NCI-H1092 treated with DMSO at 0.1 percent for 48 hours (cell line): ENCODE measurements at places on chromosomes 1 and 21.

DNA sequence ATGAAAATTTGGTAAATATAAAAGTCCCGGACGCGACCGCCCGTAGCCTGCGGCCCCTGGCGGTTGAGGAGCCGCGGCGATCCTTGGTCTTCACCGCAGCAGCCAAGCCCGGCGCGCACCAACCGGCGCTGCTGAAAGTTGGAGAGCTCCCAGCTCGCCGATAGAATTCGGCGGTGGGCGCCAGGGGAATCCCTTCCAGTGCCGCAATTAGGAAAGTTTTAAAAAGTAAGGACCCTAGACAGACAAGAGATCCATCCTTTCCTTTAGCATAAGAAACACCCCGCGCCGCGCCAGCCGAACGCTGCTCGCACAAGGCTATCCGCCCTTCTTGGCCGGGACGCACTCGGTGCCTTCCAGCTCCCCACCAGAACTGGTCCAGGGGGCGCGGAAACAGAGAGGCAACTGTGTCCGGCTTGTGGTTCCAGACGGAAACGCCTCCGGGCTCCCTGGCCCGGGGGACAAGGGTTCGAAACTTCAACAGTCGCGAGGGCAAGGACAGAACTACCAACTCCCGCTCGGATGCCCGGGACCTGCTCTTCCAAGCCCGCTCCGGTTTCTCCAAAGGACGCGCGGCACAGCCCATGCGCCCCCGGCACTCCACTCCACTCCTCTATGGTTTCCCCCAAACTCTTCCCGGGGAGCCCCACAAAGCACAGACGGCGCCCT, 1.7 kb downstream of the FAM78B start:
- DNase-seq: no peak

DNA sequence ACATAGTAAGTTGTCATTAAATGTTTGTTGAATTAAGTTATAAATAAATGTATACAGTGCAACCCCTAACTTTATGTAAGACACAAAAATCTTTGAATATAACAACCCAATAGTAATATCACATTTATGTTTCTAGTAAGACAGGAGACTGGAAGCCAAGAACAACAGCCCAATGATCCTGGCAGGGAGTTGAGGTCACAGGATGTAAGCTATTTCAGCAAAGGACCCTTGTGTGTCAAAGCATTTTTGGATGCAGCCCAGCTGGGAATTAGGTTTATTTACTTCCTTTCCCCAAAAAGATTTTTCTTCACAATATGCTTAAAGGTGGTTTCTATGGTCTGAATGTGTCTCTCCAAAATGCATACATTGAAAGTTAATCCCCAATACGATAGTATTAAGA, 34.0 kb upstream of the ABCA4 start:
- DNase-seq: no peak

GRCh38 chr1:184870319-184870718, 104.0 kb downstream of the NIBAN1 start:
- DNase-seq: no peak

DNA sequence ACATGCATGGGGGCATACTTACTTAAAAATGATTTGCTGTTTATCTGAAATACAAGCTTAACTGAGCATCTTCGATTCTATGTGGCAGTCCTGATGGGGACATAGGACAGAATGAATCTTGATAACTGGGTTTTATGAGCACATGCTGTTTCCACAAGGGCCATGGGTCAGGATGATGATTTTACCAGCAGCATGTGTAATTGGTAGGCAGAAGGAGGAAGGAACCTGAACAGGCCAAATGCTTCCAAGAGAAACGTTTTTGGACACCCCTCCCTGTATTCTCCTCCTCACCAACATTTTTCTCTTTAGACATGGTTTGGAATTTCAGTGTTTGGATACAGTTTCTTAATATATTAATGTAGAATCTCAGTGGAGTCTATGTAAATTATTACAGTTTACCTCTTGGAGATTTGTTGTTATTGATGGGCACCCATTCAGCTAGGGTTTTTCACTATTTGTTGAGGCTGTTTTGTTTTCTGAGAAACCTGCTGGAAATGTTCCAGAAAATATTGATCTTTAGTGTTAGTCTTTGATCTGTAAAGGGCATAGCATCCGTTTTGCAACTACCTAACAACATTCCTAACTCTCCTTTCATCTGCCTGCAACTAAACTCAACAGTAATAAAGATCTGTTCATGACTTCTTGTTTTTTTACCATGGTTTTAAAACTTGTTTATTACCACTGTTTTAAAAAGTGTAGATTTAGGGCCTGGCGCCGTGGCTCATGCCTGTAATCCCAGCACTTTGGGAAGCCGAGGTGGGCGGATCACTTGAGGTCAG, 42.0 kb downstream of the TBCE start:
- no peak for DNase-seq

DNA sequence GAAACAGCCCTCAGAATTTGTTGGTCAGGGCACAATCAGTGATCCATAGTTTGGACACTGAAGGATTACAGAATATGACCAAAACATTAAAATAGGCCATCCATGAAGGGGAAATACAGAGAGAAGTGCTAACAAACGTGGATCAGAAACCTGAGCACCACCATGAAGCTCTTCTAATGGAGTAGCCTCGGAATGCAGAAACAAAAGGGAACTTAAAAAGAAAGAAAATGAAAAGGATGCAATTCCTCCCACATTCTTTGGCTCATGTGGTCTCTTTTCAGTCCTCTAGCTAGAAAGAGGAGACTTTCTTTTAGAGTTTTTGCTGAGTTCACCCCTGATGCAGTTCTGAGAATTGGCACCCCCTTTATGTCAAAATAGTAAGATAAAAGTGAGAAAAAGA, 989.8 kb upstream of the B3GALT2 start:
- DNase-seq: no peak

GRCh38 chr21:44618504-44618903, 6.6 kb downstream of the KRTAP10-8 start:
- DNase-seq: no peak

- no peak for DNase-seq
Measured at GRCh38 chr1:74933500-74933899, 200.5 kb downstream of the TYW3 start.

GRCh38 chr1:229990326-229990725, 76.7 kb upstream of the GALNT2 start:
- DNase-seq: no peak

DNA sequence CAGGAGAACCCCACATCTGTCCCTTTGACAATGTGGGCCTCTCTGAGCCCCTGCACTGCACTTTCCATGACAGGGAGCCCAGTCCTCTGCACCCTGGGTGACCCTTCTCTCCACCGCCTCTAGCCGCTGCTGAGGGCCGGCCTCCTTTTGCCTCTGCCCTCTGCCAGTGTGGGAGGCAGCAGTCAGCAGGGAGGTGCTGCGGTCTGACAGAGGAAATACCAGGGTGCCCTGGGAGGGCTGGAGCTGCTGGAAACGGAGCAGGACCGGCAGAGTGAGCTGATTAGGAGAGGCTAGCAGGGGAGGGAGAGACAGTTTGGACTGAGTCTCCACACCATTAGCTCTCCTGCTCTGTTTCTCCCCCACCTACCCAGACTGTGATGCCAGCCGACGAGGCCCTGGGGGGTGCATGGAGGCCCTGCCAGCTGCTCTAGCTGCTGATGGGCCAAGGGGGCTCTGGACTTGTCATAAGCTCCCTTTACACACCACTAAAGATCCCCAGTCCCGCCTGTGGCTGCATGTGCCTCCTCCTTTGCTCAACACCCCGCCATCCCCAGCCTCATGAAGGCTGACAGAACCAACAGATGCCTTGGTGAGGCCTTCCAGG, 171.1 kb upstream of the KLHDC7A start:
- no peak for DNase-seq

- no peak for DNase-seq
Measured at GRCh38 chr21:25402134-25402961, 204.9 kb downstream of the MRPL39 start.

DNA sequence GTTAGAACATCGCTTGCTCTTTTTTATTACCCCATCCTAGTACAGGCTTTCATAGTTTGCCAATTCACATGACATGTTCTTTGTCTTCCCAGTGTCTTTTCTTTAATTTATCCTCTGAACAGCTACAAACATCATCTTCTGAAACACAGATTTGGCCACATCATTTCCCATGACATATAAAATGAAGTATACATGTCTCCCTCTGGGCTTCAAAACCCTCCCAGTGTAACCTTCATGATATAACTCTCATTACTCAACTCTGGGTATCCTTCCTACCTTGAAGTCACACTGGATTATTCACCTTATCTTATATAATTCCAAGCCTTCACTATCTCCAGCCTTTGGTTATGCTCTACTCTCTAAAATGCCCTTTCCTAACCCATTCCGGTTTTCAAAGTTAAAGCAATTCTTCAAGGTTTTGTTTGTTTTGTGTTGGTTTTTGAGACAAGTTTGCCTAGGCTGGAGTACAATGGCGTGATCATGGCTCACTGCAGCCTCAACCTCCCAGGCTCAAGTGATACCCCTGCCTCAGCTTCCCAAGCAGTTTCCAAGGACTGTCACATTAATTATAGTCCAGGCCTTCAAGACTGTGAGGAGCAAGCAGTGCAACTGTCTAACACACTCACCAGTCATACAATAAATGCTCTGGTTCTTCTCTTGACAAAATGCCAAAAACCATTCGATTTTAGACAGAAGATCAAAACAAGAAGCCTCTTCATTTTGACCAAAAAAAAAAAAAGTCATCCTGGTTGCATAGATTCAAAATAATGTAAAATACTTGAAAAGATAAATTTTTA, 5.8 kb downstream of the RGS1 start:
- DNase-seq: no peak

DNA sequence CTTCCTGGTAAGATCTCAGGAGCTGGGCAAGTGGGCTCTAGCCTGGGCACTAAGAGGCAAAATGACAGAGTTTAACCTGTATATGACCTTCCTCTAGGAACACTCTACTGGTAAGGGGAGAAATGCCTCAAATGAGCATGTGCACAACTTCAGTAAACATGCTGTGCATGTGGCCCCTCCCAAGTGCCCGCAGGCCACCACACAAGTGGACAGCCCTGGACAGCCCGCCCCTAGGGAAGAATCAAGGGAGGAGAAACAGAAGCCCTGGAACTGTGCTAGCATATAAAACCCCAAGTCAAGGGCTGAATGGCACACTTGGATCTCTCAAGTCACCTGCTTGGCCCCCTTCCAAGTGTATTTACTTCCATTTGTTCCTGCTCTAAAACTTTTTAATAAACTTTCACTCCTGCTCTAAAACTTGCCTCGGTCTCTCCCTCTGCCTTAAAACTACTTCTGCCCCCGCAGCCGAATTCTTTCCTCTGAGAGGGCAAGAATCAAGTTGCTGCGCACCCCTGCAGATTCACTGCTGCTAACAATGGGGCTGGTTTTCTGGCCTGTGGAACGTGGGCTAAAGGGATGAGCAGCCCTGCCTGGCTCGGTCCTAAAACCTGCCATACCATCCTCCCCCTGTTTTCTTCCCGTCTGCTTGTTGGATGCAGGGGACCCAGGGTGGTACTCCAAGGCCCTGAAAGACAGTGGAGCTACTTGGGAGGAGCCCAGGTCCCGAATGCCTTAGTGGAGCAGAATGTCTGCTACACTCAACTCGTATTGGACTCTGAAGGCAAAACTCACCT, 93.5 kb downstream of the IER5 start:
- DNase-seq: no peak

GRCh38 chr21:36647279-36648093, 51.4 kb upstream of the SIM2 start:
- DNase-seq: no peak

GRCh38 chr1:230809256-230809990, 58.9 kb downstream of the C1orf198 start:
- DNase-seq: no peak

DNA sequence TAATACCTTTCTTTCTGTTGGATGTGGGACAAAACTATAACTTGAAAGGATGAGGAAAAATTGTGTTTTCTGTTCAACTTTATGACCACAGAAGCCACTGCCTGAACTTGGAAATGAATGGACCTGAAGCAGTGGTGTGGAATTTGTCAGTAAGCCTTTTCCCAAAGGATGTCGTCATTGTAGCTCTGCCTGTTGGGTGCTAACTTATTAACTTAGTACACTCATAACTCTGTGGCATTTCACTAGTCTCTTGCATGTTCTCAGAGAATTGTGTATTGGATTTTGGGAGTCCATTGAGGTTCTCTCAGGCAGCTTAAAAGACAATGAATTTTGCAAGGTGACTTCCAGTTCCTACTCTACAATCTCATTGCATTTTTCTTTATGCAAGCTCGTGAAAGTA, 49.6 kb downstream of the KCNK2 start:
- DNase-seq: no peak

GRCh38 chr1:59017501-59018231, 233.8 kb upstream of the JUN start:
- no peak for DNase-seq

- DNase-seq: no peak
Measured at GRCh38 chr21:42332557-42333317, 17.5 kb upstream of the TFF3 start.

- peak; percentile 8 for DNase-seq
Measured at GRCh38 chr21:29904359-29905282, 35.2 kb downstream of the GRIK1 start.

DNA sequence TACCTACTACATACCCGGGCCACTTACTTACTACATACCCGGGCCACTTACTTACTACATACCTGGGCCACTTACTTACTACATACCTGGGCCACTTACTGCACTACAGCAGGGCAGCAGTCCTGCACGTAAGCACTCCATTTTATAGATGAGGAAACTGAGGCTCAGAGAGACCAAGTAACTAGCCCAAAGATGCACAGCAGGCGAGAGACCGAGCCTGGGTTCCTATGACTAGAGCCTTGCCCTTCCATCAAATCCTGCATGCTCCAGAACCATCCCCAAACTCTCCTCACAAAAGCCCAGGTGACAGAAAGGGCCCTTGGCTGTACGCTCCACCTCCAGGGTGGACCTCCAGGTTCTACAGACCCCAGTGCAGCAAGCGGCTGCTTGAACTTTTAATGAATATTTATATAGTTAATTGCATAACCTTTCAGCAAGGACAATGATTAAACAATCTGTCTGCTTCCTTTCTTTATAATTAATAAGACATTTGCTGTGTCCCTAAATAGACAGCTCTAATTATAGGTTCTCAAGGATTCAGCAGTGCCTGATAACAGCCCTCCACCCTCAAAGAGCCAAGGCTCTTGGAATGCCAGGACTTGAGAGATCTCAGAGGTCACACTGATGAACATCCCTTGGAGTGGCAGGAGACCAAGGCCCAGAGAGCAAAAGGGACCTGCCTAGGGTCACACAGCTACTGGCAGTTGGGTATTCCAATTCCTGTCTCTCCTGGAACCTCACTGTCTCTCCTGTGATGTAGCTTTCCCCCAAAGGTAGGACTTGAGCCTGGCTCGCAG, 43.4 kb downstream of the LRP8 start:
- DNase-seq: no peak

GRCh38 chr1:190439447-190439846, 38.2 kb downstream of the BRINP3 start:
- no peak for DNase-seq

DNA sequence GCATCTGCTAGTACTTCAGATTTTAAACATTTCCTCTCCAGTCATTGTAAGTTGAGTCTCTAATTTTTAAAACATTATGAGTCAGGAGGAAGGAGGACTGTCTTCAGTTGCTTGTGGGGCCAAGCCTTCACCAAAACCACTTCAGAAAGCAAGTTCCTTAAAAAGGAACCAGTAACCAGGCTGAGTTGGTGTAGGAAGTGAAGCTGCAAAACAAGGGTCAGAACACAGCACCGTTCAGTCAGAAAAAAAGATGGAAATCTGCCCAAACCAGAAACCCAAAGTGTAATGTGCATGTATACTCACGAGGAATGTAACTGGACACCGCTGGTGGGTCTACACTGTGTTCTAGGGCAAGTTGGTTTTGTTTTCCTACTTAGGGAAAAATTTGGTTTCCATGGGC, 402.1 kb downstream of the SETD4 start:
- DNase-seq: no peak

- DNase-seq: no peak
Measured at GRCh38 chr1:167244244-167244643, 23.6 kb downstream of the POU2F1 start.

GRCh38 chr1:41122851-41123518, 101.5 kb upstream of the SLFNL1 start:
- no peak for DNase-seq
